ENCODE measurements at places on chromosomes 4 and X.

- DNase-seq, result no peak
Observed at GRCh38 chr4:28505064-28505463, 1644.4 kb downstream of the STIM2 start.

GRCh38 chr4:130542953-130543352 is 1447.0 kb downstream of the C4orf33 start:
- no peak for DNase-seq

DNA sequence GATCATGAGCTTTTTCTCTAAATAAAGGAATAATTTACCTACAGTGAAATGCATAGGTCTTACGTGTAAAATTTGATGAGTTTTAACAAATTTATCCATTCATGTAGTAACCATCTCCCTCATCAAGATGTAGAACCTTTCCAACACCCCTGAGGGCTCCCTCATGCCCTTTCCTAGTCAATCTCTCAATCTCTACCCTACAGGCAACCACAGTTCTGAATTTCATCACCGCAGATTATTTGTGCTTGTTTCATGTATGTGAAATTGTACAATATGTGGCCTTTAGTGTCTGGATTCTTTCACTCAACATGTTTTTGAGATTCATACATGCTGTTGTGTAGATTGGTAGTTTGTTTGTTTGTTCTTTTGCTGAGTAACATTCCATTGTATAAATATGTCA is 2.1 kb downstream of the VGLL1 start:
- no peak for DNase-seq

DNA sequence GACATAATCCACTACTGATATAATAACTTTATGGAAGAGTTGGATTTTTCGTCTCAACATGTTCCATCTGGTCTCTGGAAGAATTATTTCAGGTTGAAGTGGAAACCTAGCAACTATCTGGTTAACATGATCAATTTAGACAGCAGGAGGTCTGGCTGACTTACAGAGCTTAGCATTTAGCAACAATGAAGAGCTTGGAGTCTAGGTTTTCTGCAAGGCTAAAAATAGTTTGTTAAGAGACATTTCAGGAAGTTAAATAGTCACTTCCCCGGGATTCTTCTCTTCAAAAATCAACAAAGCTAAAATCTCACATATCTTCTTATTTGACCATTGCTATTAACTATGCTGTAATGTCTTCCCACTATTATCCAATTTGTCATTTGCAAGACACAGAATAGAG is 418.6 kb upstream of the DIPK2B start:
- no peak for DNase-seq

- peak; percentile 62 for DNase-seq
Observed at GRCh38 chr4:188295899-188296298, 156.7 kb downstream of the TRIML1 start.

DNA sequence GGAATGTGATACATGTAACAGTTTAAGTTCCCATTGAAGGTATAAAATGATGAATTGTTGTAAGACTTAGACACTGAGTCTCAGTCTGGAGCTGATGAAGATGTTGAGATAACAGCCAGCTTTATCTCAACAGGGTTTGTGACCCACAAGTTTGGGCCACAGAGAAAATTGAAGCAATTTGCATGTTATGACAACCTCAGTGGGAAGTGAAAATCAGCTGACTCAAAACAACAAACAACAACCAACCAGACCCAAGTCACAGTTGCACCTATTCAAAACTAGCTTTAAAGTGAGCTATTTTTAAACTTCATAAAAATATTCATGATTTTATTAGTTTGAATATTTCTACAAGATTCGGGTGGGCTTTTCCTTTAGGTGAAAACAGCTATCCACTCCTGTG is 8.0 kb downstream of the SFRP2 start:
- DNase-seq, result no peak

DNA sequence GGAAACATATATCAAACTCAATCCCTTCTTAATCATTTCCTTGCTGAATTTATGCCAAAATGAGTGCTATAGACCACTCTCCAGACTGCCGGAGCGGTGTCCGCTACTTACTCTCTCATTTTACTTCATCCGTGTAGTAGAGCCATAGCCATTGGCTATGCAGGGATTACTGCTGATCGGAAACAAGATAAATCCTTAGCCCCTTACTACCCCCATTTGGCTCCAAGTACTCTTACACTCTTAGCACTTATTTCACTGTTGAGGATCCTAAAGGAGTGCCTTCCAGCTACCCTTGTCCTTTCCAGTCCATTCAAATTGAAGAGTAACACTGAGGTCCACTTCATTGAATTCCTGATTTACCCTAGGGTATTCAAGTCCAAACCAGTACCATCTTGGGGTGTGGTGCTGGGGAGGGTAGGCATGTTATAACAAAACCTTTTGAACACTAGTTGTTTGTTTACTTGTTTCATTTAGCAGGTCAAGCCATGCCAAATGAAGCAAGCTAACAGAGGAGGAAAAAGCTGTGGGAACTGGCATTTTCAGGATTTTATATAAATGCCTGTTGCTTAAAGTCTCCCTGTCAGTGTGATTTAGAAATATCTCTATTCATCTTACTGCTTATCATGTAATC is 715.1 kb downstream of the FSTL5 start:
- DNase-seq, result no peak

GRCh38 chrX:130109429-130110378 is 593 bp downstream of the ELF4 start:
- DNase-seq, result peak; percentile 26

DNA sequence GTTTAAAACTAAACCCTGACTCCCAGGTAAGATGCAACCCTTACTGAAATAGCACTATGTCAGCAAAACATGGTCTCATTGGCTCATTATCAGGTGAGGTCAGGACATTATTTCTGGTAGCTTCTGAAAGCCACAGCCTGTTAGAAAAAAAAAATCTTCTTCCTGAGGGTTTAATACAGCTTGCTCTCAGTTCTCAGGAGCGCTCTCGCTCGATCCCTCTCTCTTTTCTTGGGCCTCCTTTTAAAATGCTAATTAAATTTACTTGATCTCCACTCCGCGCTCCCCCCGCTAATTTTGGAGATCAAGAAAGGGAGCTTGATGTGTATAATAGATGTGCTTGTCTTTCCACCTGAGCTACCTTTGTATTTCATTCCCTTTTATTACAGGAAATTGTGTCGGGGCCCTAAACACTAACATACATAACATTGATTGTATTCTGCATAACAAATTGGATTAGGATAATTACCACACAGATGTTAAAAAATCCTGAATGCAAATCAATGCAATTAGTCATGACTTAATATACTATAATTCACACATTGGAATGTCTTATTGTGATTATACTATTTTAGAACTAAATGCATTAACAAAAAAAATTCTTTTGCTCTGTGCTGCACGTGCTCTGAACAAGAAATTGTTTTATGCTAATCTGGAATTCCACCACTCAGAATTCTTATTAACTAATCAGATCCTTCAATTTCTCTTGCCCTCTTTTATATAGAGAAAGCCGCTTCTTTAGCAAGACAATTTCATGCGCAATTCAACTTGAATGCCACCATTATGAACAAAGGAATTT is 101.6 kb upstream of the TEX13D start:
- no peak for DNase-seq

DNA sequence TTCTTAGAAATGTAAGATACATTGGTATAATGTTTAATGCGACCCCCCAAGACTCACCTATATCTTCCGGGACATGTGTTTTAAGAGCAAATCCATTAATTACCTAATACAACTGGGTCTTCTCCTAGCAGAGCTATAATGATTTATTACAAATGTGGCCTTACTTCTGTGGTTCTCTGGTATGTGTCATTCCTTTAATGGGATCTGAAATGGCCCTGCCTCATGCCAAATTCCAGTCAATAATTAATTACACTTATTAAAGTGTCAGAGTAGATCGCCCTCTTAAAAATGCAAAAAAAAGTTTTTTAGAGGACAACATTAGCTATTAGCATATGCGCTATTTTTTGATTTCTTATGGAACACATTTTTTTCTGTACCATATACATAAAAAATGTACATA is 17.0 kb downstream of the HPSE start:
- DNase-seq, result no peak

DNA sequence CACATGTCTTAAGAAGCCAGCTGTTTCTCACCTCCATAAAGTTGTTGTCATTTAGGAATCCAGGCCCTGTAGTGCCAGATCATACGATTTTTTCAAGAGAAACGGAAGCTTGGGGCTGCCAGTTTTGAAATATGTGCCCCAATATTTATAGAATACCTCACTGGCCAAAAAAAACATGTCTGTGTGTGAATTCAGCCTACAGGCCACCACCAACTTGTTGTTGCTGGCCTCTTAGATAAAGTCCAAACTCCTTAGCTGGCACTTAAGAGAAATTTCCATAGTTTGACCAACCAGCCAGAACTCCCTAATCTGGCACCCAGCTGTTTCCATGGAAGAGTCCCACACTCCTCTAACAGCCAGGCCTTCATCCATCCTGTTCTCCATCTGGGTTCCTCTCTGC is 74.1 kb downstream of the WDR19 start:
- DNase-seq, result no peak

DNA sequence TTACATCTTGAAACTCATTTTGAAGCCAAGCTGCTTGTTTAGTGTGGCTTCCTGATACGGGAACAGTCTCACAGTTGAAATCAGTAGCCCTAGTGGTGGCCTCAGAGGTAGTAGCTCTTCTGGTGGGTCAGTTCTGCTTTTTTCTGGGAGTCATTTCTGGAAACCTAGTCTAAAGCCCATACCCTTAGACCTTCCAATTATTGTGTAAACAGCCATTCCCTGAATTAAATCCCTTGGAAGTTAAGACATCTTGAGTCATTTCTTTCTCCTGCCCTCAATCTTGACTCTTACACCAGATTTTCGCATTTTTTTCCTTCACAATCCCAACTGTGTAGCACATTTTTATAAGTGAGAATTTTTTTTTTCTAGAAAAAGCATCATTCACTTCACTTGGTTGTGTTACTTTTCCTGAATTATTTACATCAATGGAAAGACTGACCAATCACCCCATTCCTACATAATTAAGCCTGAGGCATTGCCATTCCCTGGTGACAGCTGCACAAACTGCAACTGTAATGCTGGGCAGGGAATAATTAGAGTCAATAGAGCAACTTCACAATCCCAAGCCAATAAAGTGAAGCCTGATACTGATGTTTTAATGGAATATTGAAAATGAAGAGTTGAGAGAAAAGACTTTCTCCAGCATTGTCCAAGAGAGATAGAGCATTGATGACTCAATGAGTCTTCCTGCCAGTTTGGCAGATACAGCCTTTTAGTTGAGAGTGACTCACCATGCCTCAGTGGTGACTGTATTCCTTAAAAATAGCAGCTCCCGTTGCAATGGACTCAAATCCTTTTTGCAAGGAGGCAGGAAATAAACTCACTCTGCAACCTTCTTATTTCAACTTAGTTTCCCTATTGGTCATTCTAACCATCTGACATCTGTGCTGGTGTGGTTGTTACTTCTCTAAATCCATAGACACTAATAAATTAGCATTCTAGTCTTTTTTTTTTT is 13.0 kb upstream of the SEPSECS start:
- no peak for DNase-seq

DNA sequence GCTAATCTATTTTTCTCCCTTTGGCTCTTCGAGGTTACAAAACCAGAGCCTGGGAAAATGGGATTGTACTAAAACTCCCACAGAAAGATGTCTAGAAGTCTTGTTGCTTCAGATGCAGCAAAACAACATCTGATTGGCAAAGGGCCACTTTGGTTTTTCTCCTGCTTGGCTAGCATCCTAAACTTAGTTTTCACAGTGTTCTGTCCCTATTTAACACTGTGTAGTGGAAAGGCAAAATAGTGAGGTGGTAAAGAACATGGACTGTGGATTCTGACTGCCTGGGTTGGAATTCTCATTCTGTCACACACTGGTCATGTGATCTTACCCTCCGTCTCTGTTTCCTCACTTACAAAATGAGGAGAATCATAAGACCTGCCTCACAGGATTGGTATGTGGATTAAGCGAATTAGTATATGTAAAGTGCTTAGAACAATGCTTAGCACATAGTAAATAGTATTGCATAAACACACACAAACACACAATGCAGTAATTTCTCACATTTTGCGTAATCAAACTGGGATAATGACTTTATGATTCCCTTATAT is 23.5 kb downstream of the TIGD2 start:
- DNase-seq, result no peak

DNA sequence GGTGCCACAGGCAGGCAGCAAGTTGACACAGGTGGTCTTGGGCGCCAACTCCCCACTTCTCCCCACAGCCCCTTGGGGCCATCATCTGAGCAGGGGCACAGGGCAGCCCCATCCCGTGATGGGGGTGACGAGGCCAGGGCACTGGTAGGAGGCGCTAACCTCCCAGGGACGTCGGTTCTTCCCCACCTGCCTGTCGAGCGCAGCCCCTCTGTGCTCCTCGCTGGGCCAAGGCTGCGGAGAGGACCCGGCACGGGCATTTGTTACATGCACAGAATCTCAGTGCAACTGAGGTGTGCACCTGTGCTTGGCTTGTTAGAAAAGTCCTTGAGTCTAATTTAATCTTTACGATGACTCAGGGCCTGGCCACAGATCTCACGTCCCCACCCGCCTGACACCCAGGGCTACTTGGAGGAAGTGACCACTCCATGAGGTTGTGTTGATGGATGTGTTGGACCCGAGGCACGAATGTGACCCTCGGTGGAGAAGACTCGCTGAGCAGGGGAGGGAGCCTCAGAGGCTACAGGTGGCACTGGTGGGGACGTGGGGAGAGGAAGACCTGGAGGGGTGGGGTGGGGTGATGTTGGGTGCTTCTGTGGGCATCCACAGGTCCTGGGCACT is 3.1 kb upstream of the SH3TC1 start:
- no peak for DNase-seq

DNA sequence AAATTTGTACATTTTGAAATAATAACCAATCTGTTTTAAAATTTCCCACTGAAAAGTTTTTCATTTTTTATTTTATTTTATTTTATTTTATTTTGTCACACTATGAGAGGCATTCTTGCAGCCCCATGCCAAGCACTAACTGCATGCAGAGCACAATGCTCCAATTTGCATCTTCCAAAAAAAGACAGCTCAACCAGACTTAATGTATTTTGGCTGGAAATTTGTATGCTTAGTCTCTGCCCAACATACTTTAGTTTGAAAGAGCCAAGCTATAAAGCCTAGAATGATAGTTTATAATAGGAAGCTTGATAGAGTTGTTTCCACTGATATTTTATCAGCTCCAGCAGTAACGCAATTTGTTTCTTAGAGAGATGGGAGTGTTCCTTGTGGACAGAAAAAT is 235.5 kb downstream of the GALNTL6 start:
- DNase-seq, result no peak

- no peak for DNase-seq
Observed at GRCh38 chr4:5789141-5789540, 78.1 kb downstream of the EVC start.

DNA sequence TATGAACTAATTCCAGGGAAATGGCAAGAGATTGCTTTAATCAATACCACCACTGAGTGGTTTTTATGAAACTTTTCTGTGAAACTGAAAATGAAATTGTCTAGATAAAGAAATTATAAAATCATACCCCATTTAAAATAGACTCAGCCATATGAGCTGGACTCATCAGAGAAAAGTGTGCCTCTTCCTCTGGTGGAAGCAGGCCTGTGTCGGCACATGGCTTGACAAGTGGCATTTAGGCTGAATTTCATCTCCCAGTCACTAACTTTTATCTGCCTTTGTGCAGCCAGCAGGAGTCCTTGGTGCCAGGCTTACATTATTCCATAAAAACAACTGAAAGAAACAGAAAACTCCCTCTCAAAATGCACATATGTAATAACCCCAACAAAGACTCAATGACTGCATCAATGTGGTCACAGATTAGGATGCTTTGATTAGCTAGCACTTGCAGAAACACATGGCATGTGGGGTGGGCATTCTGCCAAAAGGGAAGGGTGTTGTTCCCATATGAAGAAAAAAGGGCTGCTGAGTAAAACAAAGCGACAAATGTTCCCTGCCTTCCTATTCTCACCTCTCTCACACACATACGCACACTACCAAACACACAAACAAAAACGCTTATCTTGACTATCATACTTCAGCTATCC is 232.3 kb downstream of the PABPC4L start:
- no peak for DNase-seq

Measured in glutamatergic neuron (in vitro differentiated cells).